ENCODE measurements at places on chromosomes 6 and 20. TPM values are rescaled to one million over a fixed set of nuclear protein-coding genes. Genes with fewer than 3 reads are reported as not detected.

DNA sequence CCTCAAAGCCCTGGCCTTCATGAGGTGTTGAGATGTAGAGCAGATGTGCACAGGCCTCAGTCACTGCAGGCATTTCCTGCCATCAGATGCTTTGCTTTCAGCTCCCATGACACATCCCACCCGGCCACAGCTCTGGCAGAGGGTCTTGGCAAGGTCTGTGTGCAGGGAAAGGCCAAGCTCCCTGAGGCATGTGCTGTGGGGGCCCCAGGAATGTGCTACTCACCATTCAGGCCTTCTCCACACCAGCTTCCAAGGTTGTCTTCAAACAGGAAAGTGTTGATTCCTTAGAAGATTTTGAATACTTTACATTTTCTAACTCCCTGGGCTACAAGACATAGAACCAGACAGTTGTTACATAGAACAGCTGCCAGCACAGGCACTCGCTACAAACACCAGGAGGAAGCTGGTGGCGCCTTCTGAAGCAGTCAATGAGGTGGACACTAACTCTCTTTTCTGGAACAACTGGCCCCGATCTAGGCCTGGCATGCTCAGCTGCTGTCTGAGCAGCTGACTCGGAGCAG is 27.8 kb downstream of the CASS4 start:
- no peak overlapping the region for H3K4me3 ChIP-seq
- H3K36me3 ChIP-seq: peaks cover 5% of the 10 kb centered on the region
- H3K27me3 ChIP-seq: no peaks in the 10 kb centered on the region
- DNase-seq: no peak
- peaks cover 53% of the 10 kb centered on the region for H3K4me1 ChIP-seq

DNA sequence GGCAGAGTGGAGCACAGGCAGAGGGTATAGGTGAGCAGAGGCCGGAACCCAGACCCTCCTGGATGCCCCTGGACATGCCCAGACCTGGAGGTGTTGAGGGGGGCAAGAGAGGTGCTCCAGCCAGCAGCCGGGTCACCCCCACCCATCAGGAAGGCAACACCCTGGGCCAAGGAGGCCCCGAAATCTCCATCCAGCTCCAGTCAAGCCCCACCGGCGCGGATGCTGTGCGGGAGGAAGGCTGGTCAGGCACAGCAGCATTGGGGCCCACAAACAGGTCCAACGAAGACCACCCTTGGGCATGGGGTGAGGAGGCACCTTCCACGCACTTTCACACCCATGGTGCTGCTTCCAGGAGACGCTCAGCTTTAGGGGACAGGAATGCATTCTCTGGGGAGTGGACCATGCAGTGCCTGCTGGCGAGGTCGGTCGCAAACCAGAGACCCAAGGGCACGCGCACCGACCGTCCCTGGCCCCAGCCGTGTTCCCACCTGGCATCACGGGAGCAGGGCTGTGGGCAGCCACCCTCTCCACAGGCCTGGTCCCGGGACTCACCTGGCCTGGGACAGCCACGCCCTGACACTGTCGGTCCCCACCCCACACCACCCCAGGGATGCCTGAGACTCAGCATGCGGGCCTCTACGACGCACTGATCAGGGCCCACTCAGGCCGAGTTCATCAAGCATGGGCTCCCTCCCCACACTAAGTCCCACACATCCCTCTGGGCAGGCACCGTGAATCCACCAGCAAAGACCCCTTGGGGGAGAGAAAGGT is 43.6 kb upstream of the ZBP1 start:
- H3K27ac ChIP-seq: no peak overlapping the region
- H3K36me3 ChIP-seq: no peaks in the 10 kb centered on the region
- no peaks in the 10 kb centered on the region for H3K27me3 ChIP-seq
- H3K4me3 ChIP-seq: no peak overlapping the region
- DNase-seq: no peak

DNA sequence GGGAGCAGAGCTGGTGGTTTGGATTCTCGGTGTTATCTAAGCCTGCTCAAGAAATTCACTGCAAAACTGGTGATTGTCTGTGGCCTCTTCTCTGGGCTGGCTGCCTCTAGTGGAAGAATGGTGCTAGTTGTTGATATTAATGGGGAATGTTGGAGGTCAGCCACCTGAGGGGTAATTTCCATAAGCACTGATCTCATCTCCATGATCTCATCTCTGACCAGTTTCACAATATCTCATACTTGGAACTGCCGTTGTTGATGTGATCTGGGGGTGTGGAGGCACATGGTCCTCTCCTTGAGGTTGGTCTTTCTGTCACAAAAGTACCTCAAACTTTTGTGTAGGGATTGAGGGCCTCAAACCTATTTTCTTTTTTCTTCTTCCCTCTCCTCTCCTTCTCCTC is 102.6 kb downstream of the CD109 start:
- H3K27me3 ChIP-seq: no peaks in the 10 kb centered on the region
- no peaks in the 10 kb centered on the region for H3K36me3 ChIP-seq
- DNase-seq: no peak
- no peak overlapping the region for H3K27ac ChIP-seq
- no peaks in the 10 kb centered on the region for H3K4me1 ChIP-seq

GRCh38 chr6:106522562-106523250 is 106.6 kb downstream of the RTN4IP1 start:
- H3K36me3 ChIP-seq: peaks cover 1% of the 10 kb centered on the region
- peak; percentile 23 for DNase-seq
- peaks cover 67% of the 10 kb centered on the region for H3K4me1 ChIP-seq
- H3K4me3 ChIP-seq: peak overlapping the region; percentile 58
- H3K27ac ChIP-seq: peak overlapping the region; percentile 78

DNA sequence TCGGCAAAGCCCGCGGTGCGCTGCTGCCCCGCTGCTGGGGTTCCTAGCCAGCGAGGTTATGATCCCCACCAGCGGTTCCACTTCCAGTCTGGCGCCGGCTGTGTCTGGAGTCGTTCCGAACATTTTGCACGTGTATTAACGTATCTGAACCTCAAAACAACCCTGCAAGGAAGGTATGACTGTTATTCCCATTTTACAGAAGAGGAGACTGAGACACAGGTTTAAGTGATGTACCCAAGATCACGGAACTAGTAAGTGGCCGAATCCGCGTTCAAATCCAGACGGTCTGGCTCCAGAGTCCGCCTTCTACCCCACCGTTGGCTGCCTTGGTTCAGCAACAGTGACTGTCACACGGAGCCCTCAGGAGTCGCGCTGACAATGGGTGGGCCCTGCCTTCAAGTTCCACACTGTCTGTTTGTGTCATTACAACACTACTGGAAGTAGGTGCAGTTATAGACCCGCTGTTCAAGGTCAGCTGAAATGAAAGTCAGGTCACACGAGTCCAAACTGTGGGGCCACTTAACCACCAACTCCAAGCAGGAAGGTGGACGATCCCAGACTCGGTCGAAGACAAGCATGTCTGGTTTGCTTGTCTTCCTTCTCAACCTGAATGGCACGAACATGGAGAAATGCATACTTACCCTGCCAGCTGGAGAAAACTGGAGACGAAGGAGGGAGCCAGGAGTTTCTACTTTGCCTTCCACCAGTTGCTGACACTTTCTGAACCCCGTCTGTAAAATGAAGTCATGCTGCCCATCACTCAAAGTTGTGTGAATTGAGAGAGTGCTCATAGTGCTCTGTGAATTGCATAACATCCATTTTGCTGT is 803 bp upstream of the SRXN1 start:
- H3K36me3 ChIP-seq: no peaks in the 10 kb centered on the region
- no peaks in the 10 kb centered on the region for H3K27me3 ChIP-seq
- H3K4me1 ChIP-seq: peaks cover 28% of the 10 kb centered on the region
- DNase-seq: no peak

GRCh38 chr6:57315851-57316250 is 1.6 kb upstream of the PRIM2 start:
- peaks cover 9% of the 10 kb centered on the region for H3K36me3 ChIP-seq
- H3K4me3 ChIP-seq: peak overlapping the region; percentile 83
- no peak overlapping the region for H3K27ac ChIP-seq
- H3K4me1 ChIP-seq: peaks cover 18% of the 10 kb centered on the region
- no peaks in the 10 kb centered on the region for H3K27me3 ChIP-seq

GRCh38 chr6:7000825-7001777 is 106.7 kb upstream of the RREB1 start:
- no peaks in the 10 kb centered on the region for H3K36me3 ChIP-seq
- no peak overlapping the region for H3K4me3 ChIP-seq
- DNase-seq: no peak
- H3K27ac ChIP-seq: no peak overlapping the region

DNA sequence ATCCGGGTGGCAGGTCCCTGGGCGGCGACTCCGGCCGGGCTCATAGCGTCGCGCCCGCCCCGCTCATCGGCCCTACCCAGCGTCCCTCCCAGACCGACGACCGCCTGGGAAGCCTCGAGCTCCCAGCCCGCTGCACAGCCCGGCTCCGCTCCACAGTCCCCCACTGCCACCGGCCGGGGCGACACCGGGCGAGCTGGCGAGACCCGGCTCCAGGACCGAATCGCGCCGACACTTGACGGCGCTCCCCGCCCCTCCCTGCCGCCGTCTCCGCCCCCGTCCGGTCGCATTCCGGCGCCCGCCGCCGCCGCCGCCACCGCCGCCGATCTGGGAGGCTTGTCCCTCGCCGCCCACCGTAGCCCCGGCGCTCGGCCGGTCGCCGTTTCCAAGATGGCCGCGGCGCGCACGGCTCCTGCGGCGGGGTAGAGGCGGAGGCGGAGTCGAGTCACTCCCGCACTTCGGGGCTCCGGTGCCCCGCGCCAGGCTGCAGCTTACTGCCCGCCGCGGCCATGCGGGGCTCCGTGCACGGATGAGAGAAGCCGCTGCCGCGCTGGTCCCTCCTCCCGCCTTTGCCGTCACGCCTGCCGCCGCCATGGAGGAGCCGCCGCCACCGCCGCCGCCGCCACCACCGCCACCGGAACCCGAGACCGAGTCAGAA is at the start of gene MAP3K4:
Gene MAP3K4, plus strand, starts transcription at position 364 of the 655 bp plus-strand sequence. Its CDS starts 163 bp downstream, at position 527.
- H3K4me1 ChIP-seq: peaks cover 41% of the 10 kb centered on the region
- DNase-seq: peak; percentile 88
- H3K36me3 ChIP-seq: no peaks in the 10 kb centered on the region
- H3K4me3 ChIP-seq: peak within 1 kb of the TSS; percentile 85
- H3K27me3 ChIP-seq: no peaks in the 10 kb centered on the region
- H3K27ac ChIP-seq: peak within 1 kb of the TSS; percentile 73

- no peaks in the 10 kb centered on the region for H3K36me3 ChIP-seq
- no peaks in the 10 kb centered on the region for H3K27me3 ChIP-seq
- H3K4me3 ChIP-seq: no peak overlapping the region
- H3K4me1 ChIP-seq: no peaks in the 10 kb centered on the region
- DNase-seq: no peak
These were observed 46.4 kb upstream of the SLC35B3 start for GRCh38 chr6:8481727-8482126.

GRCh38 chr6:82176616-82177015 is 70.9 kb downstream of the IBTK start:
- H3K27me3 ChIP-seq: no peaks in the 10 kb centered on the region
- no peak overlapping the region for H3K4me3 ChIP-seq
- H3K36me3 ChIP-seq: peaks cover 29% of the 10 kb centered on the region

GRCh38 chr6:130964808-130965604 is 98.0 kb downstream of the EPB41L2 start:
- H3K4me3 ChIP-seq: no peak overlapping the region
- H3K27me3 ChIP-seq: no peaks in the 10 kb centered on the region
- no peaks in the 10 kb centered on the region for H3K4me1 ChIP-seq
- no peak overlapping the region for H3K27ac ChIP-seq
- no peak for DNase-seq

DNA sequence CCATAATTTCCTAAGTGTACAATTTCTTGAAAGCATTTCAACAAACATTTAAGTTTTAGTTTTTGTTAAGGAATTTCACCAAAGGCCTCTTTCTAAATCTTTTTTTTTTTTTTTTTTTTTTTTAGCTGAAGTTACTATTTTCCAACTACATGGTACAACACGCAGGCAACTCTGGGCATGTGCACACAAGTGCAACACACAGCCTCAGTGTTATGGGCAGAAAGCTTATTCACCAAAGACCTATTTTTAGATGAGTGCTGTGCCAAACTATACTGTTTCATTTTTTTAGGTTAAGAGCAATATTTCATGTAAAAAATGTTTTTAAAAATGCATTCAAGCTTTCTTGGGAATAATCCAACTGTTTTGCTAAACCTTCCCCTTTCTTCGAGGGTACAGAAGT is 42.0 kb upstream of the MAP3K4 start:
- H3K27ac ChIP-seq: no peak overlapping the region
- no peaks in the 10 kb centered on the region for H3K27me3 ChIP-seq
- no peak for DNase-seq
- H3K4me1 ChIP-seq: no peaks in the 10 kb centered on the region
- H3K36me3 ChIP-seq: no peaks in the 10 kb centered on the region

The AVP gene
- total RNA-seq: not detected

- H3K27me3 ChIP-seq: peaks cover 26% of the 10 kb centered on the region
- no peak overlapping the region for H3K27ac ChIP-seq
- no peaks in the 10 kb centered on the region for H3K36me3 ChIP-seq
- no peaks in the 10 kb centered on the region for H3K4me1 ChIP-seq
- no peak overlapping the region for H3K4me3 ChIP-seq
- no peak for DNase-seq
These were observed 1.1 kb upstream of the OVOL2 start for GRCh38 chr20:18058661-18059467.

DNA sequence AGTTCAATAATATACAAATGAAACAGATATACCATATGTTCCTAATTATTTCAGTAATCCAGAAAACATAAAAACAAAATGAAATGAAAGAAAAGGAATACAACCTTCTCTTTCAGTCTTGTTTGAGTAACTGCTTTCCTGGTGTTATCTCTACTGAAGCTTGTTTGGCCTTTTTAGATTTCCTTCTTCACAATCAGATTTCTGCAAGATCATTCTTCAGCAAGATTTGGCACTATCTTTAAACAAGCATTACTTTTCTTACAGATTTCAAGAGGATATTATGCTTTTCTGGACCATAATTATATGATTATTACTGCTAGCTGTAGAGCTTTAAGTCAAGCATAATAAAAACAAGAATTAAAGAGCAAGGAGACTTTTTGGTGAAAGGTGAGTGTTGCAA is 120.2 kb downstream of the MYB start:
- H3K27ac ChIP-seq: no peak overlapping the region
- H3K27me3 ChIP-seq: no peaks in the 10 kb centered on the region
- no peak for DNase-seq
- H3K36me3 ChIP-seq: no peaks in the 10 kb centered on the region
- H3K4me3 ChIP-seq: no peak overlapping the region

DNA sequence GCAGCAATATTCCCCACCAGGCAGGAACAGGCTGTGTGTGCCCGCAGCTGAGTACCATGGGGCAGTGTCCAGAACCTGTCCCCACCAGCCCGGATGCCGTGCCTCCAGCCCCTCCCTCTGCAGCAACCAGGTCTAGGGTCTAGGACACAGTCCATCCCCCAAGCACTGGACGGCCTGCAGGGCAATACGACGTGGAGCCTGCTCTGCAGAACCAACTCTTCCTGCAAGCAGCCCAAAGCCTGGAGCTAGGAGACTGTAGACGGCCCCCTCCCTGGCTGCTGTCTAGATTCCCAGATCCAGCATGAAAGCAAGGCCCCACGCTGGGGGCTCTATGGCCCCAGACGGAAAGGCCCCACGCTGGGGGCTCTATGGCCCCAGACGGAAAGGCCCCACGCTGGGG is 128.2 kb upstream of the AFDN start:
- H3K27me3 ChIP-seq: no peaks in the 10 kb centered on the region
- H3K27ac ChIP-seq: no peak overlapping the region
- H3K4me1 ChIP-seq: peaks cover 16% of the 10 kb centered on the region
- H3K36me3 ChIP-seq: no peaks in the 10 kb centered on the region

DNA sequence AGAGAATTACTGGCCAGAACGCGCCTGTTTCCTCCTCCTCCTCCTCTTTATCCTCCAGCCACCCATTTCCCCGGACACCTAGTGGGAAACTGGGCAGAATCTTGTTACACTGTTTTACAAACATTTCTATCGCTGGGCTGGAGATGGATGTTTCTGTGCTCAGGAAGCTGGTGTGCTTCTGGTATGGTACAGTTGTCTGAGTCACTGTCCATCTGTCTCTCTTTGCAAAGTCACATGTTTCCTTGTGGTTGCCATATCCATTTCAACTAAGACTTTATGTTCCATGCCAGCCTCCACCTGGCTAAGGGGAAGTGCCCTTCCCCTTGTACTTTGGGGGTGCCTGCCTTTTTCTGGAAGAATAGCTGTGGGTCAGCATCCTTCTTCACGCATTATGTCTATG is 52.9 kb upstream of the SLC22A16 start:
- no peaks in the 10 kb centered on the region for H3K27me3 ChIP-seq
- H3K27ac ChIP-seq: no peak overlapping the region
- no peak overlapping the region for H3K4me3 ChIP-seq
